A673 (cell line): ENCODE measurements at places on chromosomes 3 and 15.

GRCh38 chr3:23629181-23629894, 176.4 kb upstream of the UBE2E1 start:
- DNase-seq, result no peak

DNA sequence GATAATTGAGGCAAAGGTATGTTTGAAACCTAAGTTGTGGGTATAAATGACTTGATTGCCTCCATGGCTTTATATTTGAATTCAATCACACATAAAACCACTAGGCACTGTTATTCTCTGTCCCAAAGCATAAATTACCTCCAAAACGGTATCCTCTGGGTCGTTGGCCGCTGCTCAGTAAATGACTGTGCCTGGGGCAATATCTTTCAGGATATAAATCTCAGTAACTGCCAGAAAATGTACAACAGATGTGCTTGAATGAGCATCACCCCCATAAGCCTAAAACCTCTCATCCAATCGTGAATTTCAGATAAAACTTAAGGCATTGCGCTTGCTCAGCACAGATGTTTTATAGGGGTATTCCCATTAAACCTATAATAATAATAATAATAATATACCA, 19.0 kb upstream of the C3orf49 start:
- DNase-seq, result no peak

- DNase-seq, result no peak
These were observed 15.7 kb downstream of the UQCC5 start for GRCh38 chr3:52552089-52552488.

GRCh38 chr15:38220606-38221273, 31.9 kb upstream of the SPRED1 start:
- DNase-seq, result no peak

GRCh38 chr15:32941823-32942222, 224.0 kb downstream of the GREM1 start:
- DNase-seq, result no peak

DNA sequence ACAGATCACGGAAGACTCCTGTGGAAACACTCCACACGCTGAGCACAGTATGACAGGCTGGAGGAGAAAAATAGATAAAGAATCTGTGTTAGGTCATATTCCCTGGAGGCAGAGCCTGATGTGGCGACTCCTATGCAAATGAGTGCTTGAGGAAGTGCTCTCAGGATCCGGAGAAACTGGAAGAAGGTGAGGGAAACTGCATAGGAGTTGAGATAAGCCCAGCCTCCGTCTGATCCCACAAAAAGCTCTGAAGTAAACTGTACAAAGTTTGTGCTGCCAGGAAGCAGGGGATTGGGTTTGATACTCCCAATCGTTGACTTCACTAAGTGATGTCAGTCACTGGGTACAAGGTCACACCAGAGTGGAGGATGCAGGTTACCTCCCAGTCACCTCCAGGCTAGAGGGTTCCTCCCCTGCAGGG, 33.4 kb downstream of the OSBPL10 start:
- DNase-seq, result no peak

DNA sequence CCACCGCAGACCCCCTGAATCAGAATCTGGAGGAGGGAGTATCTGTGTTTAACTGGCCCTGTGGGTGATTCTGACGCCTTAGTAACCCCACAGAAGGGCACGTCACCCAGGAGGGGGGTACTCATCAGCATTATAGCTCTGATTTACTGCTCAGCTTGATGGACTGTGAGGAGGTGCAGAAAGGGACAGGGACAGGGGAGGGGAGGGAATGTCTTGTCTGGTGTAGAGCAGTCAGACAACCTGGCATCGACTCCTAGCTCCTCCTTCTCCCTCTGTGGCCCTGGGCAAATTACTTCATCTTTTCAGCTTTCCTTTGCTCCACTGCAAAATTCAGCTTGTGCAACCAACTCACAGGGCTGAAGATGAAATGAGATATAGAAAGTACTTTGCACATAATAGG, 42.3 kb upstream of the GLCE start:
- DNase-seq, result no peak

- no peak for DNase-seq
These were observed 7.8 kb upstream of the GPR171 start for GRCh38 chr3:151210676-151211381.

DNA sequence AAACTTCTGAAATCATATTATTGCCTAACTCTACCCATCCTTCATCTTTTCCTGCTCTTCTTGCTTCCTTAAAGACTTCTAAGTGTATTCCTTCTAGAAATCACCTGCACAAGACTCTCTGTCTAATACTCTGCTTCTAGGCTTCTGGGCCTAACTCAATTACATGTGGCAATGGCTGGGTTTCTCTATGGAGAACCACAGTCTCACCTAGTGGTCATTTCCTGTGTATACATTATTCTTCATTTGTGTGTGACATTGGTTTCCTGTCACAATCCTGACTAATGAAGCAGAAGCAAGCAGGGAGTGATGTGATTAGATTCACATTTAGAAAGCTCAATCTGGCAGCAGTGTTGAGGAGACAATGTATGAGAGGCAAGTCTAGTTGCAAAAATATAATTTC, 16.9 kb upstream of the CLDN1 start:
- DNase-seq, result peak; percentile 95

DNA sequence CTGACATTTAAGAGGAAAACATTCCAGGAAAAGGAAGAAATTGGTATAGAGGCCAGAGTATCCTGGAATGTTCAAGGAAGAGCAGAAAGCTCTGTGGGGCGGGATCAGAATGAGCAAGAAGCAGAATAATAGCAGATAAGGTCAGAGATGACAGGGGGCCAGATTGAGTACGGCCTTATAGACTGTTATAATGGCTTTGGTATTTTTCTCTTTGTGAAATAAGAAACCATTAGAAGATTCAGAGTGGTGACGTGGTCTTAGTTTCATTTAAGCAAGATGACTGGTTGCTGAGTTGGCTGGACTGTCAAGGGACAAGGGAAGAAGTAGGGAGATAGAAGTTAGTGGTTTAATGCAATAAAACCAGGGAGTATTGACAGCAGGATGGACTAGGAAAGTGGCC, 218.3 kb upstream of the SOX2 start:
- no peak for DNase-seq

DNA sequence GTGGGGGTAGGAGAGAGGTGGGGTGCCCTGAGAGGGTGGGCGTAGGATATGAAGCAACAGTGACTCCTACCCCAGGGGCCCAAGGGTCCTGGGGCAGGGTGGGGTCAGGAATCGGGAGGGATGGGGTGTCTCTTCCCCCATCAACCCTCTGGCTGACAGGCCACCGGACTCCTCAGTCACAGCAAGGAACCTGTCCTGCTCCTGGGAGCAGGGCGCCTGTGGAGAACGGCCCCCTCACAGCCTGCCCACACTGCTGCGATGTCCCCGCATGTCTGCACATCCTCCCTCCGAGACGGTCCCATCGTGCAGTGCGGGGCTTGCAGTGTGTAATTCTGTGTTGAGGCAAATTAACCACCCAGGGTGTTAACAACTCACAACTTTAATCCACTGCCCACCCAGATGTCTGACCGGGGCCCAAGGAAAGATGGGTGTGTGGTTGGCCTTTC, 2.7 kb downstream of the TM4SF19 start:
- no peak for DNase-seq

DNA sequence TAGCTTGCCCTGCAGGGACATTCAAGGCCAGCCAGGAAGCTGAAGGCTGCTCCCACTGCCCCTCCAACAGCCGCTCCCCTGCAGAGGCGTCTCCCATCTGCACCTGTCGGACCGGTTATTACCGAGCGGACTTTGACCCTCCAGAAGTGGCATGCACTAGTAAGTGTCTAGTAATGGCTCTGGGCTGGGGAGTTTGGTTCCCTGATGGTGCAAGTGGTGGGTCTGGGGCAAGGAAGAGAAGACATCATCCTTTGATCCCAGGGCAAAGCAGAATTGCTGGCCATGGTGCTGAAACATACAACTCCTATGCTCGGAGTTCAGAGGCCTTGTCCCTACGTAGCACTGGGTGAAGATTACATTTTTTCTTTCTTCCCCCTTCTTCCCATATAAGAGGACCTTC, 311.4 kb downstream of the EPHB1 start:
- peak; percentile 28 for DNase-seq

DNA sequence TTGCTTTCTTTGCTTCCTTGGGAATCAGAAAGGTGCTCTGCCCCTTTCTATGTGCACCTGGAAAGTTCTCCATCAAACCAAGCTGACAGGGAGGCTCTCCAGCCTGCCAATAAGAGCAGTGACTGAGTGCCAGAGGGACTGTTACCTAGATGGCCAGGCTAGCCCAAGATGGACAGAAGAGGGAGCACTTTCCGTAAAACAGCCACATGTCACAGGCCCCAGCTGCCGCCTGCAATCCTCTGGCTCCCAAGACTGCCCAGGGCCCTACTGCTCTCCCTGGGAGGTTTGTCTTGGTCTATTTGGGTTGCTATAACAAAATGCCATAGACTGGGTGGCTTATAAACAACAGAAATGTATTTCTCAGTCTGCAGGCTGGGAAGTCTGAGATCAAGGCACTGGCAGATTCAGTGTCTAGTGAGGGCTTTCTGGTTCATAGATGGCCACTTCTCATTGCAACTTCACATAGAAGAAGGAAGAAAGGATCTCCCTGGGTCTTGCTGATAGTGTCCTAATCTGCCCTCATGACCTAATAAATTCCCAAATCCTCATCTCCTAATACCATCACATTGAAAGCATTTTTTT, 72.3 kb downstream of the TAMM41 start:
- peak; percentile 35 for DNase-seq

GRCh38 chr15:34603095-34603494, 19.6 kb upstream of the GOLGA8B start:
- DNase-seq, result no peak

- no peak for DNase-seq
These were observed 569 bp upstream of the ALDH1A3 start for GRCh38 chr15:100879061-100879463.

DNA sequence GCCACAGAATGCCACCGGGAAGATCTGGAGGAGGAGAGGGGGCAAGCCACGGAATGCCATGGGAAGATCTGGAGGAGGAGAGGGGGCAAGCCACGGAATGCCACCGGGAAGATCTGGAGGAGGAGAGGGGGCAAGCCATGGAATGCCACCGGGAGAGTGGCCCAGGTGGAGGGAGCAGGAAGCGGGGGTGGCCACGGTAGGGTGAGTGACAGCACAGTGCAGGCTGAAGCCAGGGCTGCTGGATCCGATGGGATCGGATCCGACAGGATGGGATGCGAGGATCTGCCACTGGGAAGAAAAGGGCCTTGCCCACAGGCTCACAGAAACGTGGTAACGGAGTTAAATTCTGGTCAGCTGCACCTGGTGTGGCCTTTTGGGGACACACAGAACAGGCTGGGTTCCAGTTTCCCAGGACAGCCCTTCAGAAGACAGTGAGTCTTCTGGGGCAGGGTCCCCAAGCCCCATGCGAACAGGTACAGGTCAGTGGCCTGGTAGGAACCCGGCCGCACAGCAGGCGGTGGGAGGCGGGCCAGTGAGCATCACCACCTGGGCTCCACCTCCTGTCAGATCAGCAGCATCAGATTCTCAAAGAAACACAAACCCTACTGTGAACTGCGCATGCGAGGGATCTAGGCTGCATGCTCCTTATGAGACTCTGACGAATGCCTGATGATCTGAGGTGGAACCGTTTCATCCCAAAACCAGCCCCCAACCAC, 58.8 kb downstream of the XXYLT1 start:
- no peak for DNase-seq
